ENCODE measurements at places on chromosomes 16 and 17.

DNA sequence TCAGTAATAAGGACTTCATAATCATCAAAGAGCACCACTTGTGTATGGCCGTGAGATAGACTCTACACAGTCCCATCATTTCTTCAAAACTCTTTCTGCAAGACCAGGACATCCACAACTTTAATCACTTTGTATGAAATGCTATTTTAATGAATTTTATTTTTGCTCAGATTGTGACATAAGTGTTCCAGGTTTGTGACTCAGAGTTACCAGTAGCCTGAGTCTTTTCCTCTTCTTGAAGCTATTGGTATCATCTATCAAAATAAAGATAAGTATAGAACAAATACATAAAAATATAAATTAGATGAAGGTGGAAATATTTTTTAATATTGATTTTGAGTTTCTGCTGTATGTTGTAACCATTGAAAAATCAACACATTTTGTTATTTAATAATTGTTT is 16.6 kb upstream of the VWA3A start:
- no peak for DNase-seq

DNA sequence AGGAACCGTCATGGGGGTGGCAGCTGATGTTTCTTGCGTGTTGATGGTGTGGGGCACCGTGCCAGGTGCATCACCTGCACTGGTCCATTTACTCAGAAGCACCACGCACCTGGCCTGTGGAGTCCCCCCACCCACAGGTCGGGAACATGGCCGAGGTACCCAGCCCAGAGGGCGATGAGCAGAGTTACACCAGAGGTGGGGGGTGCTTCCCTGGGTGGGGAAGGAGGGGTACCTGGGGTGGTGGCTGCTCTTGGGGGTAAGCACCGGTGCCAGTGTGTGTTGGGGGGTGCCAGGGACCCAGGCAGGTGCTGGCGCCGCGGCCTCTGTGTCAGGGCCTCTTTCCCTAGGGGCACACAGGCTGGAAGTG is 5.0 kb upstream of the ZNF750 start:
- no peak for DNase-seq

GRCh38 chr16:89384282-89384681 is 106.1 kb downstream of the ANKRD11 start:
- no peak for DNase-seq

GRCh38 chr17:29826114-29826692 is 103.8 kb downstream of the SSH2 start:
- no peak for DNase-seq

- no peak for DNase-seq
Measured at GRCh38 chr17:2452216-2452750, 51.4 kb upstream of the MNT start.

- DNase-seq = no peak
Measured at GRCh38 chr17:9763643-9764042, 27.7 kb downstream of the DHRS7C start.

GRCh38 chr16:3854750-3855541 is 25.6 kb downstream of the CREBBP start:
- DNase-seq = no peak

DNA sequence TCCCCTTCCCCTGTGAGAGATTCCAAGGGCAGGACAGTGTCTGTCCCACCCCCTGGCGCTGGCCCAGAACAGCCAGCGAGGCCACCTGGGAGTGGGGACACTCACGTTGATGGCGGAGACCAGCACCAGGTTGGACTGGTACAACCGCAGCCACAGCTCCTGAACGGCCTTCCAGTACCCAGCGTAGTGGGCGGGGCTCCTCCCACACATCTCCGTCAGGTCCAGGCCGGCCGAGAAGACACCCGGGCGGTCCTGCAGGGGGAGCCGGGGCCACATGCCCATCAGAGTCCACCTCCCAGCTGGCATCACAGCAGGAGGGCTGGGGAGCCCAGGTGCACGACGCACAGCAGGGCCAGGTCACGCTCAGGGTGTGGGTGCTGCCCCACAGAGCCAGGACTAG is 7.1 kb downstream of the ECI1 start:
- no peak for DNase-seq

DNA sequence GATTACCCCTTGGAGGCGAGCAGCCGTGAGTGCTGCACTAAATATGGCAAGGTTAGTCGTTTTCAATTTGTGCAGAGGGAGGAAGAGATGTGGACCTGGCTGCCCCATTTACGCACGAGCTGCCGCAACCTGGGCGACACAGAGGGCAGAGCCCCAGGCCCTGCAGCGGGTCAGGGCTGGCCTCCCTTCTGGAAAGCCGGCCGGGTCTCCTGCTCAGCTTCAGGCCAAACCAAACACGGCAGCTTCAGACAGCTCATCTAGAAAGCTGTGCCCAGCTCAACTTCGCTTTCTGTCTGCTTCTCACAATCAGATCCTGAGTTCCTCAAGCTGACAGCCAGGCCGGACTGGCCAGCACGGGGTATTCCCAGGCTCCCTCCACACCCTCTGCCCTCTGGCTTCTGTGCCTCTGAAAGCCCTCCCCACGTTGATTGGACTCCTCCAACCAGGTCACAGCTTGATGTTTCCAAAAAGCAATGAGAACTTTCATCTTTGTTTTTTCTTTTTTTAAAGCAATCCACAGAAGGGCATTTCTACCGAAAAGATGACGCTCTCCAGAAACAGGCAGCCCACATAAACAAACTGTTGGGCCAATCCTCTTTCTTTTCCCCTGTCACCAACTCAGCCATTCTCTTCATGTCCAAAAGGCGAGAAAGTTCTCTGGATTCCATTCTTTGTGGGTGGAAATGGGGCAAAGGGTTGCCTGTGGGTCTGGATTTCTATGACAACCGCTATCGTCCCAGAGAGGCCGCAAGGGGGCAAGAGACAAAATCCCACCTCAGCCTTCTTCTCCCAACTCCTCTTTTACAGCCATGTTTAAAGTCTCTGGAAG is 189.0 kb downstream of the ZFHX3 start:
- DNase-seq = no peak

DNA sequence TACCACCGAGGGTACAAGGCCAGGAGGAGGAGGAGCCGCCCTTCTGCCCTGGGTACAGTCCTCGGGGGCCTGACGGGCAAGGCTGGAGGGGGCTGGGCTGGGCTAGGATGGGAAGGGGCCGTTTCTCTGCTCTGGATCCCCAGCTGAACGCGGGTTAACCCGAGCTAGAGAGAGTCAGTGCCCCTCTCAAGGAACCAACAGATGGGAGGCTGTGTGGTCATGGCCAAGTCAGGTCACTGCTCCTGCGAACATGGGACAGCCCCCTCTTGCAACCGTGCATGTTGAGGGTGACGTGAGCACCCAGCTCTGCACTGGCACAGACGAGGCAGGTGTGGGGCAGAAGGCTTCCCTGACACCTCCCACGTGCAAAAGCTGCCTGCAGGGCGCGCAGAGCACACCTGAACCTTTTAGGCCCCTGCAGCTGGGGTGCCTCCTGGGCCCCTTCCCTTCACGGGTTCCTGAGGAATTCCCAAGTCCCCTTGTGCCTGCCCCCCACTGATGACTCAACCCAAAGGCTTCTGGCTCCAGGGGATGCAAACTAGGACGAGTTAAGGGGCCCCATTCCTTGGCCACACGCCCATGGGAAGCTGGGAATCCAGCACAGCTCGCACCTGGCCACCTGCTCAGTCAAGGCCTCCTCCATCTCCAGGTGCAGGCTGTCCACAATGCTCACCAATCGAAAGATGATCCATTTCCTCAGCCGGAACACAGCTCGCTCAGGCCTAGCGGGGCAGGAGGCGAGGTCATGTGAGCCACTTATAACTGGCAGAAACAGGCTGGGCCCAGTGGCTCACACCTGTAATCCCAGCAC is 6.3 kb downstream of the MYBBP1A start:
- no peak for DNase-seq

DNA sequence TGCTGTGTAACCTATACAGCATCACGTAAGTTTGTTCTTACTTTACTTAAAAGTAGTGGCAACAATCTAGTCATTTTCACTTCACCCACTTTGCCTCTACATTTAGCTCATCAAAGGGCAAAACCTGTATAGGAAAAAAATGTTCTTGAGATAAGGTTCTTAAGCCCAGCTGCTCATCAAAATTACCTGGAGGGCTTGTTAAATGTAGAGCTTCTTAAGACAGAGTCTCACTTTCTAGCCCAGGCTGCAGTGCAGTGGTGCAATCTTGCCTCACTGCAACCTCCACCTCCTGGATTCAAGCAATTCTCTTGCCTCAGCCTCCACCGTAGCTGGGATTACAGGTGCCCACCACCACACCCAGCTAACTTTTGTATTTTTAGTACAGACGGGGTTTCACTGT is 38.2 kb upstream of the TMEM97 start:
- DNase-seq = no peak
